ENCODE measurements at places on chromosomes 2 and 18.

- H3K36me3 ChIP-seq = no peaks in the 10 kb centered on the region
- no peak for DNase-seq
- H3K4me1 ChIP-seq = no peaks in the 10 kb centered on the region
- no peaks in the 10 kb centered on the region for H3K27me3 ChIP-seq
- H3K4me3 ChIP-seq = no peak overlapping the region
Measured at GRCh38 chr2:28436525-28437051, 43.9 kb downstream of the FOSL2 start.

DNA sequence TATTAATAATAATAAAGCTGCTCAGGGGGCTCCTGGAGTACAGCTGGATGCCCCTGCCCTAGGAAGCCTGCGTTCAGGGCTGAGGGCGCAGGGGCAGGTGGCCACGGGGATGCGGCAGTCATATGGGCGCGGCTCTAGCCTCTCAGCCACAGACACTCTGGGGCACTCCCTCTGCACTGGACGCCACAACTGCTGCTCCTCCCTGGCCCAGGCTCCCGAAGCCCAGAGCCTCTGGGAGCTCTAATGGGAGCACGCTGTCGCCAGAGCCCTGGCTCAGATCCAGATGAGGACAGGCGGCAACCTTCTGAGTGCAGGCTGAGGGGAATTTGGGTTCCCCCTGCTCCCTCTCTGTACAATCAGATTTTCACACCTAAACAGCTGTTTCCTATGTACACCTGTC lies 93.6 kb downstream of the MTCL1 start:
- peaks cover 2% of the 10 kb centered on the region for H3K36me3 ChIP-seq
- H3K27ac ChIP-seq = peak overlapping the region; percentile 89
- peaks cover 60% of the 10 kb centered on the region for H3K4me1 ChIP-seq
- no peaks in the 10 kb centered on the region for H3K27me3 ChIP-seq
- no peak overlapping the region for H3K4me3 ChIP-seq
- no peak for DNase-seq

DNA sequence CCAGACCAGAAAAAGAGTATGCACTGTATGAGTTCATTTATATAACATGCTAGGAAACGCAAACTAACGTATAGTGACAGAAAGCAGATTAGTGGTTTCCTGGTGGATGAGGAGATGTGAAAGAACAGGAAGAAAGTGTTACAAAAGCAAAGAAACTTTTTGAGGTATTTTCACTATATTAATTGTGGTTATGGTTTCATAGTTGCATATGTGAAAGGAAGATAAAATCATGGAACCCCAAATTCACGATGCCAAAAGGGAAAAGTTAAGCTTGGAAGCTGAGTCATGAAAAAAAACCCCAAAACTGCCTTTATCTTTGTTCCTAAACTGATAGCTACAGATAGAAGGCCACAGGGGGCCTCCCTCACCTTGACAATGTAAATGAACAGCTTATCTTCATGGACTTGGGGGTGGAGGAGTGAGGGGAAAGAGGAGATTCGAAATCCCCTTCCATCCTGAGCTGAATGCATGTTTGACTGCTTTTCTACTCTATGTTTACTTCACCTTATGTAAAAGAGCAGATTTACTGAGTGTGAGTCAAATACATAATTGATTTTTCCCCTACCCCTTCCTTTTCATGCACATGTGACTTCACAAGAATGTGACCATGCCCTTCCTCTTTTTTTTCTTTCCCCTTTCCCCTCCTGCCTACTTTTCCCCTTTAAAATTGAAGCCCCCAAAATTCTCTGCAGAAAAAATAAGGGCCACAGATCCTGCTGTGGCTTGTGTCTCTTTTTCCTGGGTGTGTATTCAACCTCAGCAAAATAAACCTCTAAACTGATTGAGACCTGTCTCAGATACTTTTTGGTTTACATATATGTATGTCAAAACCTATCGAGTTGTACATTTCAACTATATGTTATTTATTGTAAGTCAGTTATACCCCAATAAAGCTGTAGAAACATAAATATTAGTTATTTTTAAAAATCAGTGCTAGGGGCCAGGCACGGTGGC lies 100.1 kb upstream of the TLK1 start:
- no peak for DNase-seq
- no peaks in the 10 kb centered on the region for H3K27me3 ChIP-seq
- no peak overlapping the region for H3K4me3 ChIP-seq
- H3K4me1 ChIP-seq = no peaks in the 10 kb centered on the region

GRCh38 chr18:79598633-79599175 lies 80.9 kb upstream of the CTDP1 start:
- no peaks in the 10 kb centered on the region for H3K4me1 ChIP-seq
- H3K4me3 ChIP-seq = no peak overlapping the region
- H3K27me3 ChIP-seq = no peaks in the 10 kb centered on the region
- no peak overlapping the region for H3K27ac ChIP-seq
- DNase-seq = no peak
- no peaks in the 10 kb centered on the region for H3K36me3 ChIP-seq

DNA sequence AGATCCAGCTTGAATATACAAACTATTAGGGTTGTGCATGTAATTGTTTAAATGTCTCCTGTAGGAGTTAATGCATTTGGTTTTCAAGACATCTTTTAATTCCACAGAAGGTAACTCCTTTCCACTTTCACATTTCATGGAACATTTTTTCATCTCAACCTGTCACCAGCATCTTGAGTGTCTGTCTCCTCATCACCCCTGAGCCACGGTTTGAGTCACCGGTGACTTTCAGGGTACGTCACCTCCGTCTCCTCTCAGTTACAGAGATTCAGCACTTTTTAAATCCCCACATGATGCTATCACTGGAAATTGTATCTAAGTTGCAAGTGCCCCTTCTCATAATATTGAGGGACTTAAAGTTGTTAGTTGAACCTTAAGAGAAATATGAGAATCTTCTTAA lies 25.3 kb downstream of the GPR55 start:
- H3K27ac ChIP-seq = no peak overlapping the region
- H3K27me3 ChIP-seq = no peaks in the 10 kb centered on the region
- H3K4me1 ChIP-seq = no peaks in the 10 kb centered on the region
- no peaks in the 10 kb centered on the region for H3K36me3 ChIP-seq

Data from endothelial cell of umbilical vein (primary cell).